Chondrocyte (in vitro differentiated cells): ENCODE measurements at places on chromosomes 7 and 10. TPM values are rescaled to one million over a fixed set of nuclear protein-coding genes. Genes with fewer than 3 reads are reported as not detected.

Gene ASB10
- total RNA-seq = not detected in 3 replicates

Gene DLX6
- total RNA-seq = 2.7 TPM in 1 of 3 replicates, not detected in the others

Gene DGKB
- 0.13 to 0.60 TPM (median 0.41 TPM) in 3 replicates for total RNA-seq

GRCh38 chr7:128913870-128914565 lies 3.5 kb upstream of the KCP start:
- DNase-seq = no peak

DNA sequence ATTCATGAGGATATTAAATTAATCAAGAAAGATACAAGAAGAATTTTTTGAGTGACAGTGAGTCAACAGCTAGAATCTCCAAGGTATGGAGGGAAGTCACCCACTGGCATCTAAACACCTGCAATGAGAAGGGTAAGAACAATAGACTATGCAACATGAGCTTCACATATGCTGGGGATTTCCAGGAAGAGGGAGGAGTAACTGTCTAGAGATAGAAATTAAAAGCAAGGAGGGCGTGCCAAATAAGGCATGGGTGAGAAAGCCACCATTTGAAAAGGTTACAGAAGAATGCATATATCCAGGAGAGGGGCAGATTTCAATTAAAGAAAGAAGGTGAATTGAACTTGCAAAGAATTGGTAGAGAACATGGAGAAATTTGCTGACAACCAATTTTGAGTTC lies 365.7 kb downstream of the GPR37 start:
- no peak for DNase-seq

DNA sequence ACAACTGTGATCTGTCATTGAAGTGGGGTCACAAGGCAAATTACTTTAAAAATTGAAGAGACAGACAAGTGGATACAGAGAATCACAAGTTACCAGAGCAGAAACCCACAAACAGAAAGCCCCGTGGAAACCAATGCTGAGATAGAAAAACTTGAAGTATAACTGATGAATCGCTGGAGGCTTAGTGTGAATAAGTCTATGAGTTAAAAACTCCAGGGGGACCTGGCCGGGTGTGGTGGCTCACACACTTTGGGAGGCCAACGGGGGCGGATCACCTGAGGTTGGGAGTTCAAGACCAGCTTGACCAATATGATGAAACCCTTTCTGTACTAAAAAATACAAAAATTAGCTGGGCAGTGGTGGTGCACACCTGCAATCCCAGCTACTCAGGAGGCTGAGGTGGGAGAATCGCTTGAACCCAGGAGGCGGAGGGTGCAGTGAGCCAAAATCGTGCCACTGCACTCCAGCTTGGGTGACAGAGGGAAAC lies 69.7 kb upstream of the ZNRF2 start:
- DNase-seq = no peak

DNA sequence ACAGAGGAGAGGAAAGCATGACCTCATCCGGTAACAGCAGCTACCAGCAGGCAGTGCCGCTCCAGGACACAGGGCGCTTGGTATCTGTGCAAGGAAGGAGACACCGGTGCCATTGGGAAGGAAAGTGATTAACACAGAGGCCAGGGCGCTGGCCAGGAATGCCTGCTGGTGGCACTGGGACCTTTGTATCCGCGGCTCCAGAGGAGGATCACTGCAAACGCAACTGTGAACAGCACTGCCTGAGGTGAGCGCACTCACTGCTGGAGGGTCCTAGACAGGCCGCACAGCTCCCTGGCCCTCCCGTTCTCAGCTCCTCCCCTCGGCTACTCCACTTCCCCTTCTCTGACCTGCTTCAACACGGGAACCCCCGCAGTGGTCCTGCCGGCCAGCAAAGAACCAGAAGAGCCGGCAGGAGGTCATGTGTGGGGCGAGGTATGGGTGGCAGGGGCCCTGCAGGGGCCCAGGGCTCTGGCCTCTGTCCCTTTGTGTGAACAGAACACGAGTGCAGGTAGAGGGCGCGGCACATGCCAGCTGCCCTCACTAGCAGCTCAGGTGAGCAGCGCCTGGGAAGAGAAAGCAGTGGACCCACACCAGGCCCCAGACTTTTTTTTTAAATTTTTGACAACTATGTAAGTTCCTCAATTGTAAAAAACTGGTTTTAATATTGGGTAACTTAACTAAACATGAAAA lies 107.6 kb downstream of the VIPR2 start:
- DNase-seq = no peak

- DNase-seq = no peak
Observed at GRCh38 chr10:117374506-117375359, 507 bp downstream of the PDZD8 start.

DNA sequence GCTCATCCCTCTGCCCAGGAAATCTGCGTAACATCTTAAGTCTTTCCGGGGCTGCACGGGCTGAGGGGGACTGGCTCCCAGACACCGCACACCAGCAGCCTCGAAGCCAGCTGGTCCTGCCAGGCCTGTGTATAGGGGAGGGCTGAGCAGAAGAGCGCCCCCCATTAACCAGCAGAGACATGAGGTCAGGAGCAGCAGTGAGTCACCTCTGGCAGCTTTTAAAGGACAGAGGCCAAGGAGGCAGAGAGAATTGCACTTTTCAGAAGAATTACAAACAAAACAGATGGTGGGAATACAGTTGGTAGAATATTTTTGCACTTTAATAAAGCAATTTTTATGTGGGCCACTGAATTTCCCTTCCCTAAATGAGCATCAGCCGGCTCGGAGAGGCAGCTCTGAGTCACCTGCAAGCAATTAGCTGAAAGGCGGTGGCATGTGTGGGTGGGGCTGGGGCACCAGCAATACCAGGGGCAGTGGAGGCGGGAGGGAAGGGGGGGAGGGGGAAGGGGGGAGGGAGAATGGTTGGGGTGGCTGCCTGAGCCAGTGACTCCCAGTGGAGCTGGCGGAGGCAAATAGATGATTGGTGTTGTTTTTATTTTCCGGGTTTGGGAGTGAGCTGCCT lies 39.1 kb downstream of the GOLGA7B start:
- DNase-seq = no peak

DNA sequence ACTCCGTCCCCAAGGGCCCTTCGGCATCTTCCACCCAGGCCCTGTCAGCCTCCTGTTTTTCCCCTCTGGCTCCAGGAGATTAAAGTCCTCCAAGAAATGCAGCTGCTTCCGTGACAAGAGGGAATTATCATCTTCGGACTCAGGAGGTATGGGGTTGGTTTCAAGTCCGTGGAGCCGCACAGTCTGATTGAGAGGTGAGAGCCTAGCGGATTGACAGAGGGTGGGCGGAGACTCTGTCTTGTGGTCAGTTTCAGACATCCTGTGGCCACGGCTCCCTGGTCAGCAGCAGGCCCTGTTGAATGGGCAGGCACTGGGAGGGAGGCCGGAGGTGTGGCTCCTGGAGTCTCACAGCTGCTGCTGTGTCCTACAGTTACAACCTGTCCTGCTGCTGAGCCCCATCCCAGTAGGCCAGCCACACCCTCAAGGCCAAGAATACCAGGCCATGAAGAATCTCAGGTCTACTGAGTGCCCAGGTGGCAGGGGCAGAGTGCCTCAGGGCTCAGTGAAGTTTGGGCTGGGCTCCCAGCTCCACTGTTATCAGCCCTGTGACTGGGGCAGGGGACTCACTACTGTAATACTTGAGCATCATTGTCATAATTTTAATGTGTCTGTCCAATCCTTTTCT lies 49.3 kb upstream of the ZNF716 start:
- DNase-seq = no peak
